Stimulated activated effector memory CD8-positive, alpha-beta T cell treated with anti-CD3 and anti-CD28 coated beads, Interleukin-12 subunit alpha, Interleukin-12 subunit beta, amount 100 ng/mL, for 72 hours (primary cell): ENCODE measurements at places on chromosomes 5 and 9.

DNA sequence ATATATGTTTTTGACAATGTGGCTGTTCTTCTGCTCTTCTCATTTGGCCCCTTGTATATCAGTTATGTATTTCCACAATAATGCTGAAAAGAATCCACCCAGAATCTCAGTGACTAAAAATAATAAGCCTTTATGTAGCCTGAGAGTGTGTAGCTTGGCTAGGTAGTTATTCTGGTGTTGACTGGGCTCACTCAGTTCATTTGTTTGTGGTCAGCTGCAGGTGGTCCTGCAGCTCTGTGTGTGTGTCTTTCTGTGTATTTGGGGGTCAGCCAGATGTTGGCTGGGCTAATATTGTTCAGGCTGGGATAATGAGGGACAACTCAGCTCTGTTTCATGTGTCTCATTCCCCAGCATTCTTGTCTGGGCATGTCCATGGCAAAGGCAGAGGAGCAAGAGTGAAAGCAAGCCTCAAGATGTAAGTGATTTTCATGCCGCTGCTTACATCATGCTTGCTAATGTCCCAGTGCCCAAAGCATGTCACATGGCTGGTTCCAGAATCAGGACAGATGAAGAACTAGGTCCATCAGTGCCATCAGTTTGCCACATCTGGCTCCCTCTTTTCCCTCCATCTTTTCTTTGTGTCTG lies 162.8 kb downstream of the KCTD16 start:
- no peak for DNase-seq

GRCh38 chr5:171388816-171389168 lies 1.1 kb downstream of the NPM1 start:
- DNase-seq: peak; percentile 17

DNA sequence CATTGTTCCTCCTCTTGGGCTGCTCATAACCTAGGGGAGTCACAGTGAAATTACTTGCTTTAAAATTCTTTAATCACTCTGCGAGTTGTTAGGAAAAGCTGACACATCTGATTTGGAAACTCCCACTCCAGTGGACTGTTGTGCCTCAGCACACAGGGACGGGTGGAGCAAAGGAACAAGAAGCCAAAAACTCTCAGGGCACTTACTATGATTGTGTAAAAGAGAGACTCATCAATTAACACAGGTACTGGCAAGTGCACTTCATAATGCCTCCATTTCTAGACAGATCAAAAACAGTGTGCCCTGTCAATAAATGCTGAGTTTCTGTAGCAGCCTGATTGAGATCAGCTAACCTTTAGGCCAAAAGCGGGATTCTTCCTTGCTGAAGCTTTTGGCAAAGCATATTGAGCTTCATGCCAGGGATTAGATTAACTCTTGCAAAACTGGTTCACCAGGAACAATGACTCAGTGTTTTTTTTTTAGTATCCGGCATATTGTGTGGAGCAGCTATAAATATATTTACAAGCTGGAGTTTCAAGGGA lies 55.9 kb downstream of the TMC1 start:
- DNase-seq: no peak

- DNase-seq: no peak
Measured at GRCh38 chr5:155303120-155303519, 289.6 kb downstream of the KIF4B start.

DNA sequence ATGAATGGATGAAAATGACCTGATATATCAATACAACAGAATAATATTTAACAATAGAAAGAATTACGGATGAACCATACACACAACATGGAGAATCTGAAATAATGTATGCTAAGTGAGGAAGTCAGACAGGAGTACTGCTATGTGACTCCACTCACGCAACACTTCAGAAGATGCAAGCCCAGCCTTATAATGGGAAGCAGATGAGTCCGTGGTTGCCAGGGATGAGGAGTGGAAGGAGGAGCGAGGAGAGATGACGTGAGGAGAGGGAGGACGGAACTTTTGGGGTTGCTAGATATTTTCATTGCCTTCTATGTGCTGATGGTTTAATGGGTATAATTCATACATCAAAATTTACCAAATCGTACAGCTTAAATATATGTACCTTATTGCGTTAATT lies 55.4 kb upstream of the ERCC6L2 start:
- no peak for DNase-seq

DNA sequence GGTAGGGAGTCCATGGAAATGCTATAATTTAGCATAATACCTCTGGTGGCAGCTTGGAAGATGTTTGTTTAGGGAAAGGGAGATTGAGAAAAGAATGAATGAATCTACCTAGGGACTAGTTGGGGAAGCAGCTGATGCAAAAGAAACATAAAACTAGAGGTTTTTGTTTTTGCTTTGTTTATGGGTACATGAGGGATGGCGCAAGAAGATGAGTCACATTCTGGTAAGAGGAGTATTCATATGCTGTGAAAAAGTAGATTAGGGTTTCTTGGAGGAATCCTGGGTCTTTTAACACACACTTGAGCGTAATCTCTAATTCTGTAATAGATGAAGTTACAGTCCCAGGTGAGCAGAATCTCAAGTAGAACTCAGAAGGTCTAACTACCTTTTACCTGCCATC lies 17.1 kb downstream of the C9orf43 start:
- DNase-seq: no peak

- no peak for DNase-seq
Measured at GRCh38 chr5:115460472-115460871, 84.1 kb downstream of the FEM1C start.

DNA sequence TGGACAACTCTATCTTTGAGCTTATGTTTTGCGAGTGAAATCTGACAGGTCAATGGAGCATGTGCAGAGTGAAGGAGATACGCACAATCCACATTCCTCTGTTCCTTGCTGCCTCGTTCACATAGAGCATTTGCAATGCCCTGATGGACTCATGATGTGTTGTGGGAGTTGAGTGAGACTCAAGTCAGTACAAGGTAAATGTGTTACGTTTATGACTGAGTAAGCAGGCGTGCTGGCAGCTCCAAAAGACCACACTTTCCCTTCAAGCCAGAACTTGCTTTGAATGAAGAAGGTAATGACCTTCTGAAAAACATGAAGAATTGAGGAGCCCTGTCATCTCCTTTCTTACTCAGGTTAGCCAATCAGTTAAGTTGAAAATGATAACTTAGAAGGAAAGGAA lies 477.8 kb downstream of the CTNND2 start:
- no peak for DNase-seq

DNA sequence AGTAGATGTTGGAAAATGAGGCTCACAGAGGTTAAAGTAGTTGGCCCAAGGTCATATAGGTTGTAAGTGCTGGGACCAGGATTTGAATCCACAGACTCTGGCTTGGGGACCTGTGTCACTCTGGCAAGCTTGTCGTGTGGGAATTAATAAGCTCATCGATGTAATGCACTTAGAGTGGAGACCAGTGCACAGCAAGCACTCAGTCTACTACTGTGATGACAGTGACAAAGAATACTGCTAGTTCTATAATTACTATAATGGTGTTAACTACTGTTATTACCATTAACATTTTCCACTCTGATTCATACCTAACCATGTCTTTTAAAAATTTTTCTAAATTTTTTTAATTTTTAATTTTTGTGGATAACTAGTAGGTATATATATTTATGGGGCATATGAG lies 12.8 kb downstream of the PAM start:
- no peak for DNase-seq

- no peak for DNase-seq
Measured at GRCh38 chr9:87873607-87874303, 8.9 kb upstream of the SPATA31E1 start.

DNA sequence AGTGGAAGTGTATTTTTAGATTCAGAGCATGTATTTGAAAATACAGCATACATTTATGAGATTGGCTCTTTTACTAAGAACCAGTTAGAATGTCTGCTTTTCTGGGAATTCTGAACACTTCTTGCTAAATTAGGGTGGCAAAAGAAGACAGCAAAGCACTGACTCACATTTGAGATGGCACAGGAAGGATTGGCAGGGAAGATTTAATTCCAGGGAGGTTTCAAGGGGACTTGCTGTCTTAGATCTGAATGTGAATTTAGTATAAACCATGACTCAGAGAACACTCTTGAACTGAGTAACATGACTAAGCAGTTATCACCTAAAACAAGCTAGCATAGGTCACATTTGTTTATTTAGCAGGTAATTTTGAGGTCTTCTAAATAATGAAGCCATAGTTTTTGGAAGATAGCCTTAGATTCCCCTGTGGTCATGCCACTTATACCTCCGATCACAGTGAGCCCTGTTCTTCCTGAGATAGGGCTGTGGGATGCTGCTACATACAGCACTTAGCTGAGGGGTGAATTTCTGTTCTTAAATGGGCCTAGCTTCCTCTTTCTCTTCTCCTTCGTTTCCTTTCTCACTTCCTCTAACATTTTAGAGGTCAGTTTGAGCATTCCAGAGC lies 173.8 kb downstream of the PCSK1 start:
- no peak for DNase-seq

GRCh38 chr5:4630031-4630430 lies 510.1 kb upstream of the ADAMTS16 start:
- no peak for DNase-seq

GRCh38 chr5:75053304-75054133 lies 1.2 kb upstream of the GCNT4 start:
- peak; percentile 71 for DNase-seq

- no peak for DNase-seq
Measured at GRCh38 chr9:22060831-22061383, 51.8 kb upstream of the CDKN2B start.

GRCh38 chr5:34550247-34550646 lies 105.9 kb upstream of the RAI14 start:
- no peak for DNase-seq

- DNase-seq: no peak
Measured at GRCh38 chr5:172642051-172642409, 967 bp downstream of the NEURL1B start.

DNA sequence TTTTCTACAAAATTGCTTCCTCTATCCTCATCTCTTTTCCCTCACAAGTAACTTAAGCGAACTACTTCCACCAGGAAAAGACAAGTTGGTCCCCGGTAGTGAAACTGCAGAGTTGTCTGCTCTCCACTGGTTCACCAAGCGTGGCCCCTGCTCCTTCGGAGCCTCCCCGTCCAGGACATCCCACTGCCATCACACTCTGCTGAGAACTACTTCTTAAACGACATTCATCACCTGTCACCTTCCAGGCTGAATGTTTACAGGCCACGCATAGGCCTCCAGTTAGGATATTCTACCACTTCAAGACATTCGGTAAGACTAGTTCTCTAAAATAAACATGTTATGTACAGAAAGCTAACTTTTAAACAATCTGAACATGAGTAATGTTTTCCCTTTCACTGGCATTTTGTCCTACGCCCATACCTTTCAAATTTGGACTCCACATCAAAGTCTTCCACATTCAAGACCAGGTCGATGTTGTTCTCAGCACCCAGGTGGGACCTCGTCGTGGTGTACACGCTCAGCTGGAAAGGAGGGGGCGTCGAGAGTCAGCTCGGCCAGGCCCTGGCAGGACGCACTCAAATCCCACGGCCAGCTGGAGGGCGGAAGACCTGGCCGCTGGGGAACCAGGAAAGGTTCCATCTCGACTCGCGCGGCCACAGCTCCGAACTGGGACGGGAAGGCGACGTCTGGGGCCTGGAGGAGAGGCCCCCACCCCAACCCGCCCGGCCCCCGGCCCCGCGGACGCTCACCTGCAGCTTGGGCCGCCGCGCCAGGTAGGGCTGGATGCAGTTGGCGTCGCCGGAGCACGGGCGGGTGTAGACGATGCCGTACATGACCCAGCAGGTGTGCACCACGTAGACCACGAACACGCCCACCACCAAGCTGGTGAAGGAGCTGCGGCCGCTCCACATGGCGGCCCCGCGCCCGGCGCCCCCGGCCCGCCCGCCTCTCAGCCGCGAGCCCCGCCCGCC lies 683 bp downstream of the CLPTM1L start:
- DNase-seq: no peak

- no peak for DNase-seq
Measured at GRCh38 chr5:86879086-86879485, 261.3 kb downstream of the COX7C start.

GRCh38 chr5:9409413-9409960 lies 136.4 kb downstream of the SEMA5A start:
- no peak for DNase-seq

- no peak for DNase-seq
Measured at GRCh38 chr9:88237991-88238571, 99.8 kb upstream of the SPATA31C2 start.

DNA sequence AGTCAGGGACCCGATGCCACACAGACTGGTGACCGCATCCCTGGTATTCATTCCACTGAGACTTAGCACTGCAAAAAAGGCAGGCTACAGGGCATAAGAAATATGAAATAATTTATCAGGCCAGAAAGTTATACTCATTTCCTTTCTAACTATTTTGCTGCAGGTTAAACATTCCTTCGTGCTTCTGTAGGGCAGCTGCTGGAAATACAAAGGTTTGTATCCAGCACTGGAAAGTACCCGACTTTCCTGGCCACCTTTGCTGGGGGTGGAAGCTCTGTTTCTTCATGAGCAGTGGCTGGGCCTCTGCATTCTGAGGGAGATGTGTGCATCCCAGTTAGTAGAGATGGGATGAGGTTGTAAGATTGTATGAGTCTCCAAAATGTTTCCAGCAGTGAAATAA lies 478.6 kb upstream of the WWC1 start:
- DNase-seq: no peak

DNA sequence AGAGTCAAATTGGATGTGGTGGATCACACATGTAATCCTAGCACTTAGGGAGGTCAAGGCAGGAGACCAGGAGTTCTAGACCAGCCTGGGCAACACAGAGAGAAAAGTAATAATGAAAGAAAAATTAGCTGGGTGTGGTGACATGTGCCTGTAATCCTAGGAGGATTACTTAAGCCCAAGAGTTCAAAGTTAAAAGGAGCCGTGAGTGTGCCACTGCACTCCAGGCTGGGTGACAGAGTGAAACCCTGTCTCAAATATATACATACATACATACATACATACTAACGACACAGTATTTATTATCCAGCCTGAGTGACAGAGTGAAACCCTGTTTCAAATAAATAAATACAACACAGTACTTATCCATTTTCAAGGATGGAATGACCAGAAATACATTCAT lies 180.3 kb downstream of the BNC2 start:
- DNase-seq: no peak

DNA sequence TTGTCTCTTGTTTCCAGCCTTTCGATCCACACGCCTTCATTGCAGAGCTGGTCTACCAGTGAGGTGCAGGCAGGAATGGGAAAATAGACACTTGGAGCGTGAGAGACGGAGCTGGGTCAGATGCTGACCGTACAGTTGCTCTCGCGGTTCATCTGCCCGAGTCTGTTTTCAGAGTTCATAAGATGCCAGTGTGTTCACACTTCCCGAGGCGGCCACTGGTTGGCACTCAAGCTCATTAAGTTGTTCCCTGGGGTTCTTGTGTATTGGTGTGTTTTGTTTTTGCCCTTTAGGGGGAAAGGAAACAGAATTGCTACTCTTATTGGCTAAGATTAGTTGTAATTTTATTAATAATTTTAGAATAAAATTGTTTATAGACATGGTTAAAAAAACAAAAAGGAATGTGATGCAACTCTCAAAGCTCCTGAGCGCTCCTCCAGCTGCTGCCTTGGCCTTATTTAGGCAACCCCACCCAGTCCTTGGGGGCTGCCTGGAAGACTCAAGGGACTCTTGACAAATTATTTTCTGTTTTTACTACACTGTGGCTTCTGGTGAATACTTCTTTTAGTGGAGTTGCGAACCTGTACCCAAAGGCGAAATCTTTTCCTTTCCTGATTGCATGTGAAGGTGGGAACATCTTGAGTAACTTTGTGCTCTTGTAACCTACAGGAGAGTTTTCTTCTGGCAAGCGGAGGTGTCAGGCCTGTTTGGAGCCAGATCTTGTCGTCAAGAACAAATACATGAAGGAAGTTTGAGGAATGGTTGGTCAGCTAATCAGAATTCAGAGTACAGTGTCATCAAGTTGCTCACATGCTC lies 146.1 kb downstream of the MAST4 start:
- no peak for DNase-seq
